Globus pallidus (tissue), 1 donor: ENCODE measurements at places on chromosomes 7 and 10.

DNA sequence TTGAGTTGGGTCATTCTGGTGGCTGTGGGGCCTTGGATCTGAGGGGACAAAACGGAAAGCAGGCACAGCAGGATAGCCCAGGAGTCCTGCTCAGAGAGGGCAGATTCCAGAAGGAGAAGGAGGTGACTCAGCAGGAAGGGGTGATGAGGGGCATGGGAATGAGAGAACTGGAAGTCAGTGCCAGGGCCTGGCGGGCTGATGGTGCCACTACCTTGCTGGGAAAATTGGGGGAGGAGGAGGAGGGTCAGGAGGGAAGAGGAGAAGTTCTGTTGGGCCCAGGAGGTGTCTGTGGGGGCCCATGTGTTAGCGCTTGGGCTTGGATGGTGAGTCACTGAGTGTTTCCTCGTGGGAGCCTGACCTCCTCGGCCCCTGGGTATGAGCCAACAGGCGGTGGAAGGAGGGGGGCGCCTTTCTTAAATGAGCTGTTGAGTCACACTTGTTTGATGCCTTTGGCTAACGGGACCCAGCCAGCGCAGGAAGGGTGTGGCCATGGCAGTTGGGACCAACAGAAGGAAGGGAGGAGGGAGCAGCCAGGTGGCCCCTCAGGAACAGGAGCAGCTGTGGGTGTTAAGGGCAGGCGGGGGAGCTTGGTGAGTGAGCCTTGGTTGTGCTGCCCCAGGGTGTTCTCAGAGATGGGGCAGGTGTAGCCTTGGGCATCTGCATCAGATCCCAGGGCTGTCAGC lies 130.0 kb upstream of the BTBD16 start:
- DNase-seq: no peak

DNA sequence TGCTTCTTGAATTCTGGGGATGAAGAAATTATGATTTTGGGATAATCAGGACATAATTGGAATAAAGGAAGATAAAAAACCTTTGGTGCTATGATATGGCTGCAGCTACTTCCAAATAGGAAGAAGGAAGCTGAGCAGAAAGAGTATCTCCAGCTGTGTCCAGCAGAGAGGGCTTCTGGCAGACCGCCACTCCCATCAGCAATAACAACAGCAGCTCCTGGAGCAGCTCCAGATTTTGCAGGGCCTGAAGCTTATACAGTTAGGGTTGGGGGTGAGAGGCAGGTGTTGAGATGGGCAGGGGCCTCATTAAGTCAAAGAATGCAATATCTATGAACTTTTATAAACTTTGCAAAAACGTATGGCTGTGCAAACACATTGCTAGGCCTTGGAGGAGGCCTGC lies 62.3 kb downstream of the C10orf120 start:
- DNase-seq: peak; percentile 51

DNA sequence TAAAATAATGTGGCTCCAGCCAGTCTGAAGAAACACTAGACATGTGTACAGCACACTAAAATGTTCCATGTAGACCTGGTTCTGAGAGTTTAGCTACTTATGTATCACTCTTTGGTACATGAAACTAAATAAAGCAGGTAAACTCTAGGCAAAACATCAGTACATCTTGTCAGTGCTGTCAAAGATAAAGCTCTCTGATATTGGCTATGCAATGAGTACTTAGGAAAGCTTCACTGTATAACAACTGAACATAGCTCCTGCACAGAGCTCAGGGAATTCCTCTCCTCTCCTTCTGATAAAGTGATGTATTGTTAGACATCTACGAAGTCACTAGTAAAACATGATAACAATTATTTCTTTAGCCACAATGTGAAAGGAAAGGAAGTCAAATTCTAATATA lies 3.5 kb downstream of the LRRN3 start:
- peak; percentile 11 for DNase-seq

- peak; percentile 16 for DNase-seq
Measured at GRCh38 chr10:75712242-75712880, 280.9 kb downstream of the LRMDA start.

GRCh38 chr10:18378766-18379165 lies 238.5 kb downstream of the CACNB2 start:
- peak; percentile 39 for DNase-seq

DNA sequence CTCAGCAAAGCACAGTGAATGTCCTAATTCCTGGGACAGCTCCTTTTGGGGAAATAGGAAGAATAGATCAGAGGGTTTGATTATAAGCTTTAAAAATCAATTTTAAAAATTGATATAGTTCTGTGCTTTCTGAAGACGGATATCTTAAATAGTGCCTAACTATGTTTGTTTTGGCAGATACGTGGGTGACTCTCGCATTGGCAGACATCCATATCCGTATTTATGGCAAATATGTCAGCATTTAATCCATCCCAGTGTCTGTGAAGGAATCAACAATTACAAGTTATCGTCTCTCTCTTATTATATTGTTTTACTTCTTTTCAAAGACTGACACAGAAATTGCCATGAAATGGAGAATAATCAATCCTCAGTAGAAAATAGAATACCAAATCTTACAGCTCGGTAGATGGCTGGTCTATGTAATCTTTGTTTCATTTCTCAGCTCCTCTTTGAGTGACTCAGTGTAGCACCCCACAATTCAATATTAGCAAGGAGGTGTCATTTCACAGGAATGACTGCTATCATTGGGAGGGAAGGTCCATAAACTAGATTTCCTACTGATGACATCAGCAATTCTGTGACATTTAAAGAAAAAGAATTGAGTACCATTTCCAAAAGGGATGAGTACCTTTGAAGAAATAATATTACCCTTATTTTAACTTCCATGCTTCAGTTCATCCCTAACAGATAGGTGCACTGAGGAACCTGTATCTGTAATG lies 186.4 kb upstream of the NFE2L3 start:
- no peak for DNase-seq

GRCh38 chr7:15720849-15721471 lies 34.5 kb upstream of the MEOX2 start:
- peak; percentile 47 for DNase-seq

DNA sequence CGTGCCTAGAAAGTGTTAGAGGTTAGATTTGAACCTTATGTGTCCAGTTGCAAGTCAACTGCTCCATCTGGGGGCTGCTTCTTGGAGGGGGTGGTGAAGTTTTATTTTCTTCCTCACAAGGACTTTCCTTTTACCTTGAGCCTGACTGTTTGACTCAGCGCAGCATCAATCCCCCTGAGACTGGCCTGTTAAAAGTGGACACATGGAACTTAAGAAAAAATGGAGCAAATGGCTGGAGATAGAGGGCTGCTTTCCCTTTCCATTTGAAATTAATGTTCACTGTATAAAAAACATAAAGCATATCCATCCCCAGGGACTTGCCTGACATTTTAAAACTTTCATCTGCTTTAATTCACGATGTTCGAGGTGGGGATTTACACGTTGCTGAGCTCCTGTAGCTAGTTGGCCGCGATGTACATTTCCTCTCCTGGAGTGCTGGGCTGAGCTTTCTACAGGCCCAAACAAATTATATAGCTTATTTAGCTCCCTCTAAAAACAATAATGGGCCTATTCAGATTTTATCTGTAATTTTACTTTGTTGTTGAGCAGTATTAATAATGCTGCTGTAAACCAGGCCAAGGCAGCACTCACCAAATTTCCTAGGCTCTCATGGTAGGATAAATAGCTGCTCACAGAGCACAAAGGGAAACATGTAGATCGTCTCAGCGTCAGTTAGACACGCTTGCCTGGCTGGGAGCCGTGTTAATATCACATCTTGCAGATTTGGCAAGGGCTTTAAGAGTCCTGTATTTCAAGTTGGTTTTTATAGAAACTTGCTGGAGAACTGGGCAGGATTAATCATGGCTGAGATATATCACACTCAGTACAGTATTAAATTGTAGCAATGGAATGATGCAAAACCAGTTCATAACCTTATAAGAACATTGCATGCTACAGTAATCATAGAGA lies 251.5 kb downstream of the LRMDA start:
- no peak for DNase-seq

DNA sequence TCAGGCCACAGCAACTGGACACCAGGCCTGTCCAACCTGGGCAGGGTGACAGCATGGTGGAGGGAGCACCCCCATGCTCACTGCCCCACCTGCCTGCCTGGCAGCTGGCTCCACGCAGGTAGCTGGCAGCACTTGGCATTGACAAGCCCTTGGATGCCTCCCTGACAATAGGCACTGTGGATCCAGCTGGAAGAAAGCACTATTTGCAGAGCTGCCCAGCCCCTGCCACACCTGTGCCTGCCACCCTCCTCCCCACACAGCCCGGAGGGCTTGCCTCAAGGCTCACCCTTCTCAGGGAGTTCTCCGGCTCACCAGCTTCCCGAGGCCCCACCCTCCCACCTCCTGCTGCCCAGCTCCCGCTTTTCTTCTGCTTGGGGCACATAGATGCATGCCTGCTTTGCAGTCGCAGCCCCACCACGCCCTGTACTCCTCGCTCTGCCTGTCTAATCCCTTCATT lies 160.1 kb downstream of the NEURL1 start:
- DNase-seq: no peak

DNA sequence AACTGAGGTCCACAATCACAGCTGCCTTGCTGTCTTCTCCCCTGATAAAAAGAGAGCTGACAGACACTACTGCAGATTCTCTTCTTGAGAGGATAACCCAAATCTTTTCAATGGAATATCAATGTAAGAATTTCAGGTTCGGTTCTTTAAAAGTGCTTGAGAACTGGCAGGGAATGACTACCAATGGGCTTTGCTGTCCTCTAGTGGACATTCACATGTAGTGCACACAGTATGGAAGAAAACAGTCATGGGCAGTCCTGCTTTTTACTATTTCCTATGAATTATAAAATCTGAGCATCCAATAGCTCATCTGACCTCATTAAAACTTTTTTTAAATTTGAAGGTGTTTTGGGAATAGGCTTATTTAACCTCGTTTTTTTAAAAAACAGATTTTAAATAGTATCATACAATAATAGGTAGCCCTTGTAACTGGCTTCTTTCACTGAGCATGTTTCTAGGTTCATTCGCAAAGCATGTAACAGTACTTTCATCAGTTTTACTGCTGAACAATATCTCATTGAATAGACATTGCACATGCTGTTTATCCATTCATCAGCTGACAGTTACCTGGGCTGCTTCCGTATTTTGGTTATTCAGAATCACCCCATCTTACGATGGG lies 18.3 kb downstream of the FZD9 start:
- peak; percentile 57 for DNase-seq
